ENCODE measurements at places on chromosomes 5 and 9.

DNA sequence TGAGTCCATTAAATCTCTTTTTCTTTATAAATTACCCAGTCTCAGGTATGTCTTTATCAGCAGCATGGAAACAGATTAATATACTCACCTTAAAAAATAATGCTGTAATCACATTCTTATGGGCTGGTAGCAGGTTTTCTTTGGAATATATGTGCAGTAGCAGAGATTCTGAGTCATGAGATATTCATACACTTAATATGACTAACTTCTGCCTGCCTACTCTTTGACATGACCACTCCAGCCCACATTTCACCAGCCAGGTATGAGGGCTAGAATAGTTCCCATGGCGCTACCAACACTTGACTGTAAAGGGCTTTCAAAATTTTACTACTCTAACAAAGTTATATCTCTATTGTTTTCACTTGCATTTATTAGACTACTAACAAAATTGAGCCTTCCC is 74.1 kb upstream of the GHR start:
- no peaks in the 10 kb centered on the region for H3K27me3 ChIP-seq
- H3K4me3 ChIP-seq: no peak overlapping the region
- H3K36me3 ChIP-seq: no peaks in the 10 kb centered on the region
- no peaks in the 10 kb centered on the region for H3K4me1 ChIP-seq
- no peak for DNase-seq
- no peak overlapping the region for H3K27ac ChIP-seq

GRCh38 chr5:40410964-40411635 is 268.6 kb upstream of the PTGER4 start:
- H3K27ac ChIP-seq: no peak overlapping the region
- no peaks in the 10 kb centered on the region for H3K4me1 ChIP-seq
- DNase-seq: no peak
- H3K27me3 ChIP-seq: no peaks in the 10 kb centered on the region
- H3K36me3 ChIP-seq: no peaks in the 10 kb centered on the region

DNA sequence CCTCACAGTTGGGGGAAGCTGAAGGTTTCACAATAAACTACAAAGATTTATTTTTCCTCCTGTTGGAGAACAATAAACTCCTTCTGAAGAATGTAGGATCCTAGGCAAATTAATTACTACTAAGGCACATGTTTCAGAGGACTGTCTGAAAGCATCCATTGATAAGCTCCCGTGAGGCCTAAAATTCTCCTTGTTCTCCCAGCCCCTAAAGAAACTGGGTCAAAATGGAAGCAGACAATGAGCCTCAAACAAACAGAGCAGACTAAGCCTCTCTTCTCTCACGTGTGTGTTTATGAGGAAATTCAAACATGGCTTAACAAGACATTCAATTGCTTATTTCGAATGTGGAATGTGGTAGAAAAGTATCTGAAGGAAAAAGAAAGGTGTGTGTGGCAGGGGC is 249.0 kb downstream of the GLIS3 start:
- no peaks in the 10 kb centered on the region for H3K27me3 ChIP-seq
- no peaks in the 10 kb centered on the region for H3K36me3 ChIP-seq
- no peaks in the 10 kb centered on the region for H3K4me1 ChIP-seq
- no peak for DNase-seq
- H3K4me3 ChIP-seq: no peak overlapping the region

DNA sequence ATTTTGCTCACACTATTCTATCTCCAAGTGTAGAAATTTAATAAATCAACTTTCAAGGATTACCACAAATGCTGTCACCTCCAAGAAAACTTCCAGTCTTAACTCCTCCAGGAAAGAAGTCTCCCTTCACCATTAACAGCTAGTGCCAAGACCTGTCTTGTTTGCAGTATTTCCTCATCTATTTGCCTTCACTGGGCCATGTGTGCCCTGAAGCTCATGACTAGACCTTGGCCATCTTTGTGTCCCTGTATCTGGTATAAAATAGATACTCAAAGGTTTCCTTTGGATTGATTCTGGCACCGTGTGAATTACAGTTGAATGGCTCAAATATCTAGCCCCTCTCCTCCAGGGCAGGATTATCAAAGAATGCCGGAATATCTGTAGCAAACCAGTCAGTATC is 346.7 kb upstream of the KLF4 start:
- DNase-seq: no peak
- no peaks in the 10 kb centered on the region for H3K27me3 ChIP-seq
- H3K4me1 ChIP-seq: no peaks in the 10 kb centered on the region
- H3K4me3 ChIP-seq: no peak overlapping the region
- H3K27ac ChIP-seq: no peak overlapping the region
- no peaks in the 10 kb centered on the region for H3K36me3 ChIP-seq
